GM06990 (cell line): ENCODE measurements at places on chromosomes 12 and 14.
A peak's percentile ranks its signal among the peaks of the same experiment; 100 is the strongest.

GRCh38 chr14:74558655-74559054 lies 53.4 kb downstream of the LTBP2 start:
- no peak for DNase-seq

- no peak for DNase-seq
Observed at GRCh38 chr12:75739912-75740311, 228.5 kb upstream of the KRR1 start.

DNA sequence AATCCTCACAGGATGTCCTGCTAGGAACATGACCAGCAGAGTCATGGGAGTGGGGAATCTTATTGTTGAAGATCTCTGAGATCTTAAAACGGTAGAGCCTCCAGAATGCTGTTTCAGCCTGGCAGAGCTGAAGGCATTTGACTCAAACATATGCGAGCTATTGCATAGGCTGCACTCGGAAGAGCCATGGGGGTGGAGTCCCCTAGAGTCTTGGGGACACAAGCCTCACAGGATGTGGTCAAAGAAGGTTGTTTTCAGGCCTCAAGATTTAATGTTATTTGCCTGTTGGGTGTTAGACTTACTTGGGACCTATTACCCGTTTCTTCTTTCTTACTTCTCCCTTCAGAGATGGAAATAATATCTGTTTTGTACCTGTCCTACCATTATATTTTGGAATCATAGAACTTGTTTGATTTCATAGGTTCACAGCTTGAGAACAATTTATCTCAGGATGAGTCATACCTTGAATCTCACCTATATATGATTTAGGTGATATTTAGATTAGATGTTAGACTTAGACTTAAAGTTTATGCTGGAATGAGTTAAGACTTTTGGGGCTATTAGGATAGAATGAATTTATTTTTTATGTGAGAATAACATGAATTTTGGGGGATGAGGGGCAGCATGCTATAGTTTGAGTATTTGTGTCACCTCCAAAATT lies 172.2 kb upstream of the ATP2B1 start:
- DNase-seq, result peak; percentile 78

- no peak for DNase-seq
Observed at GRCh38 chr12:13437541-13437940, 241.0 kb downstream of the EMP1 start.

GRCh38 chr12:86117711-86118110 lies 138.5 kb downstream of the MGAT4C start:
- DNase-seq, result no peak

- DNase-seq, result no peak
Observed at GRCh38 chr14:105281371-105282097, 19.3 kb downstream of the BRF1 start.

DNA sequence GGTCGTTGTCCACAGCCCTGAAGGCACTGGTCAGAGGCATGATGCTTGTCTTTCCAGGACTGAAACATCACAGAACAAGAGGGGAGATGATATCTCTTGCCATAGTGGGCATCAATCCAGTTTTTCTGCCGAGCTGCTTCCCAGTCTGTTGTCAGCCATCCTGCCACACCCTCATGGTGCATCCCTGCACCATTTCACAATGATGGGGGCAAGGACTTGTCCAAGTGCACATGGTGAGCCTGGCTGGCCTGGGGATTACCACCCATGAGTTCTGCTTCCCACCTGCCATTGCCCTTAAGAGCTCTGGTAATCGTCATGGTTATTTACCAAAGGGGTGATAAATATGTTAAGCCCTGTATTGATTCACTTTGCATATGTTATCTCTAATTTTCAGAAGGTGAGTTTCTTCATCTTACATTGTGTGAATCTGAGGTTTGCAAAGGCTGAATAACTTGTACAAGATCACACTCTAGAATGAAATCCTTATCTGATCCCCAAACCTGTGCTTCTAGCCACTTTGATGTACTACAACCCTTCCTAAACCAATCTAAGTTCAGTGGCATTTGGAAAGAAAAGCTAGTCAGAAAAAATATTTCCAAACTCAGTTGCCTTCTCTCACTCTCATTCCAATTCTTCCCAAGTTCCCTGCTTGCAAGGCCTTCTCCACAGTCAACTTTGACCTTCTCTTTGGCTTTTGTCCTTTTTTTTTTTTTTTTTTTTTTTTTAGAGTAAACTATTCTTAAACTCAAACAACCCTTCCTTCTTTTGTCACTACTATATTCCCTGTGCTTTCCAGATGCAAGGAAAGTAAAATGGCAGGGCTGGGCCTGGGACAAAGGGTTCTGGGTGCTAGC lies 2.3 kb downstream of the AVIL start:
- no peak for DNase-seq

DNA sequence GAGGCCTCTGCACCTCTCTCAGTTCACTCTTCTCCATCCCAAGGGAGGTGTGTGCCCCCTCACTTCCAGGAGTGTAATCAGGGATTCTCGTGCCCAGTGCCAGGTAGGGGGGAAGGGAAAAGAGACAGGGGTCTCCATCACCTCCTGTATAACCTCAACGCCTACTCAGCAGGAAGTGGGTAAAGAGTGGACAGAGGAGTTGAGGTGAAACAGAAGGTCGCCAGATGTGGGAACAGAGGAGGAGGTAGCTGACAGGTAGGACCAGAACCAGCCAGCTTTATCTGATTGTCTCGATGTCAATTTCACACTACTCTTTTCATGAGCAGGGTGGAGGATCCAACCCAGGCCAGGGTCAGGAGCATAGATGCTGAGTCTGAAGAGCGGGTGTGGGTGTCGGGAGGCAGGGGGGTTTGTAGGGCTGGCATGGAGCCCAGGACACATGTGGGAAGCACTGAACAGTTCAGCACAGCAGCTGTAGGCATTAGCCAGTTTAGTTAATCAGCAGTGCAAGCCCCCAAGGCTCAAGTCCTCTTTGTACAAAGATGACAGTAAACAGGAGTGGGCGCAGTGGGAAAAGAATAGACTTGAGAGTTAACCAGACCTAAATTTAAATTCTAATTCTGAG lies 213.5 kb downstream of the PELI2 start:
- DNase-seq, result no peak

DNA sequence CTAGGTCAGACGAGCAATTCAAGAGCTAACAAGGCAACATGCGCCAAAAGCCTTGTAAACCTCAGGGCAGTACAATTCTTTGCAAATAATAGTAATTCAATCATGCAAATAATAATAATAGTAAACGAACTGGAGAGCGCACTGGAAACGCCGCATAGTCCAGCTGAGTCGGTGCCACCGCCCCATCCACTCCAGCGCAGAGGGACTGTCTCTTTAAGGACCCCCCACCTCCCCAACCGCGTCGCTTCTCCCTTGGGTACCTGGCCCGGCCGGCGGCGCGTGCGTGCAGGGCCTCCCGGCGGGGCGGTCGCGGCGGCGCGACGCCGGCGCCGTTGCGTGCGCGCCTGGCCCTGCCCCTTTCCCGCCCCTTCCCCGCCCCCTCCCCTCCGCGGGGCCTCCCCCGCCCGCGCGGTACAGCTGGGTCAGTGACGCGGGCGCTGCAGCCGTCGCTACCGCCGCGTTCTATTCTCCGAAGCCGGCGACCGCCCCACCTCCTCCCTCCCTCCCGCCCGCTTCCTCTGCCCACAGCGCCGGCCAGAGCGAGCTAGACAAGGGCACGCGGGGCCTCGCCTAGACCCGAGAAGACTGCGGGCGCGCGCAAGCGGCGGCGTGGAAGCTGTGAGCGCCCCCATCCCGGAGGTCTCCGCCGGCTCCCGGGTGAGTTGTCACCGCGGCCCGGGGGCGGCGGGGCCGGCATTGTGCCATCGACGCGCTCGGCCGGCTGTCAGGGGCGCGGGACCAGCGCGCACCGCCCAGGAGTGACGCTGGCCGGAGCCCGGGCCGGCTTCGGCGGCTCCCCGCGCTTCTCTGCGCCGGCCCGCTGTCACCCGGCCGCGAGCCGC lies at the start of gene SUSD6:
Gene SUSD6 (plus strand): TSS at position 425 of the 842 bp plus-strand sequence. CDS start 46,997 bp downstream, outside the sequence.
- DNase-seq, result peak; percentile 92

- no peak for DNase-seq
Observed at GRCh38 chr14:75702616-75703261, 41.7 kb downstream of the TTLL5 start.

DNA sequence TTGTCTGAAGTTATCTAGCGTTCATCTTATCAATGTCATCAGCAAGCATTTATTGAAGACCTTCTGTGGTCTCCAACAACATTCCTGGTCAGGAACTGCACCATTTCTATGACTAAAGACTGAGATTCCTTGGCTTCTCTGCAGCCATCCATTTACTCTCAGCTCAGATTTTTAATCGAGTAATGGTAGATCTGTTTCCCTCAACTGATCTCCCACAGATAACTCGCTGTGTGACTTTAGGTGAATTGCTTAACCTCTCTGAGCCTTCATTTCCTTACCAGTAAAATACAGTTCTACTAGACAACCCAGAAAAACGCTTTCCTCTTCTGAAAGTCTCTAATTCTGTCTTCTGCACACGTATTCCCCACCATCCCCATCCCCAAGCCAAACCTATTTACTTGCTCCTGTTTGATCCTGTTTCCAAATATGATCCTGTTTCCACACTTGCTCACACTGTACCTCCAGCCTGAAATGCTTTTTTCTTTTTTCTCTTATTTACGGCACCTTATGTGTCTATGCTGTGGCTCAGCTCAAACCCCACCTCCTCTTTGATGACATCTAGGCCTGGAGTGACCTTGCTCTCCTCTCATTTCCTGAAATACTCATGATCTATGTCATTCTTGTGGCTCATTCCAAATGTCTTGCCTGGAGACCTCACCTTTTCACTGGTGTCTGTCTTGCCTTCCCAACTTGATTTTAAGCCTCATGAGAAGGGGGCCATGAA lies 21.8 kb downstream of the PLXNC1 start:
- no peak for DNase-seq

- DNase-seq, result no peak
Observed at GRCh38 chr14:84340938-84341337, 1189.0 kb upstream of the FLRT2 start.

- no peak for DNase-seq
Observed at GRCh38 chr14:31934767-31935266, 142.3 kb upstream of the ARHGAP5 start.

GRCh38 chr12:80598004-80598606 lies 109.3 kb upstream of the MYF6 start:
- no peak for DNase-seq

DNA sequence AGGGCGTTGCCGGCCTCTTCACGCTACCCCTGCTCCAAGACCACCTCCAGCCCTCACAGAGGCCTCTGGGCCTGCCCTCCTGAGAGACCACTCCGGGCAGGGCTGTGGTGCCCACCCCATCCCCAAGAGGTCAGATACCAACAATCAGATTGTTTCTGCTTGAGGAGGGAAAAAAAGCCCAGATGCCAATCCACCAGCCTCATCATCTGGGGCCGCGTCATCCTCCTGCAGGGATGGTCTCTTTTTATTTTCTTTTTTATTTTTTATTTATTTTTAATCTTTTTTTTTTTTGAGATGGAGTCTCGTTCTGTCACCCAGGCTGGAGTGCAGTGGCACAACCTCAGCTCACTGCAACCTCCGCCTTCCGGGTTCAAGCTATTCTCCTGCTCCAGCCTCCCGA lies 93.4 kb downstream of the FBXL14 start:
- no peak for DNase-seq

DNA sequence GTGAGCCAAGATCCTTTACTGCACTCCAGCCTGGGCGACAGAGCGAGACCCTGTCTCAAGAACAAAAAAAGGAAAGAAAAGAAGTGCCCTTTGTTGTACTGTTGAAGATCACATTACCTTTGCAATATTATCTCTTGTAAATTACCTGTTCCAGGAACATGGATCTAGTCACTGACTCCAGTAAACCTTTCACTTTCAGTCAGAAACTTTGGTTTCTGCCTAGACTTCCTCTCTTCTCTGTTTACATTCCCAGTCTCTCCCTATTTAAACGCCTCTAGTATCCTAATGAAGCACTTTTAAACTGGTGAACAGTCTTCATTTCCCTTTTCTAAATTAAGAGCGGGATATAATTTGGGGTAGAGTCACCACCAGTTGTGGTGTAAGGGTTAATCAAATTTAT lies 12.8 kb downstream of the CHPT1 start:
- no peak for DNase-seq

- DNase-seq, result no peak
Observed at GRCh38 chr14:102141797-102142196, 2.1 kb downstream of the WDR20 start.

- no peak for DNase-seq
Observed at GRCh38 chr14:63178912-63179311, 25.3 kb upstream of the RHOJ start.

DNA sequence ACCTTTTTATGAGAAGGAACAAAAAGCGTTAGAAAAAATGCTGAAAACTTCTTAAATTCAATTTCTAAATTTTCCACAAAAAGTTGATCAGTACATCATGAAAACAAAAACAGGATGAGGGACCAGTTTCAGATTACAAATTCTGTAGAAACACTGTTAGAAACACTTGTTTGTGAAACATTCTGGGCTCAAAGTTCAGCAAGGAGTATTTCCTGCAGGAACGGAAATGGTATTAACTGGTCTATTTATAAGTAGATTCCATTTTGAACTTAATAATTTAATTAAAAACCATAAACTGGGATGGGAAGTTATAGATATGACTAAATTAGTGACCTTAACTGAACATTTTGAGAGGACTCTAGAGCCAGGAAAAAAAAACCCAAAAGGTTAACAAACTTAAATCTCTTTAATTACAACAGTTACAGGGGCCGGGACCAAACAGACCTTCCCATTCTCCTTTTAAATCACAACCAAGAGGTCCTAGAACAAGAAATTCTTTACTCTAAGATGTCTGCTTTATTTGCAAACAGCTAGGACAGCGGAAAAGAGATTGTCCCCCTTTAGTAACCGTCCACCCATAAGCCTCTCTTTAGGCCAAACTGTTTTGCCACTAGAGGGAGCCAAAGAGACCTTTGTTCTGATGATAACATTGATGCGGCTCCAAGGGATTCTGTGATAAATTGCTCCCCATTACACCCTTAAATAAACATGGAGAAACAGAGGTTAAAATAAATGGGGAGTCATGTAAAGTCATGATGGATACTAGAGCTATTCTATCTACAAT lies 69.0 kb upstream of the RERGL start:
- no peak for DNase-seq

- no peak for DNase-seq
Observed at GRCh38 chr12:68224613-68225285, 861 bp downstream of the IL26 start.

DNA sequence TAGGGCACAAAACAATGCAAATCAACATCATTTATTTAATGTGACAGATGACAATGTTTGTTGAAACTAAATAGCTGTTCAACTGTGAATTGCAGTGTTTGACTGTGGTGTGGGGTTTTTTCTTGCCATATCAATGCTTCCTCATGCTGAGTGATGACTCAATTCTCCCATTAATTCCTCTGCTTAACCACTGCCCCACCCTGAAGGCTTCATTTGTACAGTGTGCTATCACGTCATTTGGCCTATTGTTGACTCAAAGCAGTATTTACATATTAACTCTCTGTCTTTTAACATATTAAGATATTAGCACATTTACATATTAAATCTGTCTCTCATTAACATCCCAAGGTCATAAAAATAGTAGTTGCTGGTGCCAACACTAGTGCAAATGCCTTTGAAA lies 164.8 kb upstream of the NRXN3 start:
- DNase-seq, result peak; percentile 57

GRCh38 chr14:42185718-42186117 lies 579.0 kb downstream of the LRFN5 start:
- no peak for DNase-seq

GRCh38 chr12:50279501-50279900 lies 3.8 kb downstream of the LIMA1 start:
- DNase-seq, result no peak
